SHP77 treated with DMSO at 0.1 percent for 48 hours (cell line): ENCODE measurements at places on chromosomes 4 and X.

DNA sequence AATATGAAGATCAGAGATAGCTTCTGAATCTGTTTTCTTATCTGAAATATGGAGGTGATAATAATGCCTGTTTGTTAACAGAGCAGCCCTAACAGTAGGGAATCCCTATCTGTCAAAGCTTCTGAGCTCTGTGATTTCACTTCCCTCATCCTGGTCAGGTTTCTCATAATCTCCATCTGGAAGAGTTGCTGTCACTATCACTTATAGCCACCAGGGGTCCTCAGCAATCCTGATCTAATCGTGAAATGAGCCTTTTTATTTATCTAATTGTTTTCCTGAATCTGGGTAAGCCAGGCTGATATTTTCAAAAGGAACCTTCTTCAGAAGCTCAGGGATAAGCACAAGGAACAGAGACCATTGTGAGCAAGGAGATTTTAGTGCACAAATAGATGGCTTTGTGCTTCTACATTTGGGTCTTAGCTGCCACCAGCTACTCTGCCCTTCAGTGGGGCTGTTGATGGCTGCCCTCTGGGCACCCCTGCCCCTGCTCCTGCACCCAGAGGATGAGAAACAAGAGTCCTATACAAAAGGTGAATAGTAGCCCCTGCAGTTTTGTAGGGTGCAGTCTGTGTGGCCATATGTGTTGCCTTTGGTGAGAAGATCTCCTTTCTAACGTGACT, 196.4 kb upstream of the RADX start:
- peak; percentile 0 for DNase-seq

DNA sequence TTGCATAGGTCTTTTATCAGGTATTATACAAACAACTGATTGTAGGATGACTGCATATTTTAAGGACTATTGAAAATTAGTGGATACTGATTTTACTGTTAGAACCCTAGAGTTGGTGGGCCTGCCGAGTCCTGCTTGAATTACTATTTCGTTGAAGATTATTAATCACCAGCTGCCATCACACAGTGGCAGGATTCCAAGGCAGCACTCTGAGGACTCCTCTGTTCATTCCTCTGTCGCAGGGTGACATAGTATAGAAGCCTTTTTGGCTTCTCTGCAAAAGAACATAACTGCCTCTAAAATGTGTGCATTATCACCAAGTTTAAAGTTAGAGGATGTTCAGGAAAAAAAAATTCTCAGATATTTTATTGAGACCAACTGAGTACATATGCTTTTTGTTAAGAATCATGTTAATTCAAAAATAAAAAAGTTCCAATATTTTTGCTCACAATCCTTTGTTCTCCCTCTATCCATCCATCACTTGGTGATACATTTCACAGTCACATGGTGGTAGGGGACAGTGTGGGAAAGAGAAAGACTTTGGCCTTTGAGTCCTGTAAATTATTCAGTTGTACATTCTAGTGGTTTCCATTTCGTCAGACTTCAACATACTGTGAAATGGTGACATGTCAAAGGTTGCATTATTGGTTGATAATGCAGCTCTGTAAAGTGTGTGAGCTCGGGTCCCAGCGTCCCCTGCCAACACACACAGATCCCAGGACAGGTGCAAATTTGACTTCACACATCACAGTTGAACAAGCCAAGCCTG, 332.5 kb downstream of the GRID2 start:
- no peak for DNase-seq

GRCh38 chr4:105909787-105910281, 14.6 kb downstream of the NPNT start:
- DNase-seq = no peak

DNA sequence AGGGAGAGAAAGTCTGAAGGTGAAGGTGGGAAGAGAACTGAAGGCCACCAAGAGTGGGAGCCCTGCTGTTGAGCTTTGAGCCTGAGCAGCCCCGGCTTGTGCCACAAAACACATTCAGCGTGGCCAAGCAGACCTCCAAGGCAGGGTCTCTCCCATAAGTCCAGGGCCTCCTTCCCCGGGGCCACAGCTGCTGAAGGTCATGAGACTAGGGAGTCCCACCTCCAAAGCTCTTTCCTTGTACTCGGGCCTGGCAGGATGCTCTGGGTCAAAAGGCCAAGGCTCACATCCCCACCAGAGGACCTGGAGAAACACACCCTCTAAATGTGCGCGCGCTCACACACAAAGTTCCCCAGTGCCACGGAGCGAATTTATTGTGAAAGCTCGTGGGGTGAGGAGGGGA, 3.5 kb upstream of the ARHGAP4 start:
- no peak for DNase-seq

DNA sequence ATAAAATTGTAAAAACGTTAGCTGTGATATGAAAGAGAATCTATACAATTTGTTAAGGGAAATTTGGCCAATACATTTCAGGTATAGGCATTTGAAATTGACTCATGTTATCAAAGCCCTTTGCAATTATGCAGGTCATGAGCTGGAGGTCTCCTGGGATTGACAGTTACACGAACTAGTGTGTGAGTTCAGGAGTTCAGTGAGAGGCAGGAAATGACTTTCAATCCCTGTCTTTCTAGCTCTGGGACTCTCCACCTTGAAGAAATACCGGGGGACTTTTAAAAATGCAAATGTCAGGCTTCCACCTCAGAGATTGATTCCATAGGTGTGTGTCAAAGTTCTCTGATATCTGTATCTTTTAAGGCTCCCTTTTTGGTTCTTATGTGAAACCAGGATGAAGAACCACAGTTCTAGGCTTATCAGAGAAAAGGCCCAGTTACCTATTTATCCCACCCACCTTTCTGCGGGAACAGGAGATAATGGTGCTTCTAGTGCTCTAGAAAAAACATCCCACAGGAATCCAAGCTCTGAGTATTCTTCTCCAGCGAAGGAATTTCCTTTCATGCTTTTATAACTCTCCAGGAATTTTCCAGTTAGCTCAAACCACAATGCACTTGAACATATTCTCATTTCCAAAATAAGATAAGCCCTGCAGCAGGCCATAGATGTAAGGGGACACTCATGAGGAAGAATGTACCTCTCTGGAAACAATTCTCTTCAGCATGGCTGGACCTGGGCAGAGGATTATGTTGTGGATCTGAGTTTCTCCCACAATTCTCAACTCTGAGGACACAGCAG, 501.0 kb downstream of the IDS start:
- no peak for DNase-seq

DNA sequence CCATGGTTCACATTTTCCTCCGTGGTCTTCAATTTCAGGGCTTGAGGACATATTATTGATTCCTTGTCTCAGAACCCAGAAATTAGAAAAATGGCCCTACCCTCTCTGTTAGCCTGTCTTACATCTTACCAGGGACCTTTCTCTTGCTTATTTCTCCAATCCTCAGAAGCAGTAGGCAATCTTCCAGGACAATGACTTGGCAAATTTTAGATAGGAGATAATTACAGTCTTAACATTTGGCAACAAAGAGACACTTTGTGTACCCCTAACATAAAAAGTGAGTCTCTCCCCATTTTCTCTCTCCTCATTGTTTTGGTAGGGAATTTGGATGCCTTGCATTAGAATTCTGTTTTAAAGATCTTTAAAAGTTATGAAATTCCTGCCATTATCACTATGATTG, 778.1 kb upstream of the SLIT2 start:
- DNase-seq = no peak

DNA sequence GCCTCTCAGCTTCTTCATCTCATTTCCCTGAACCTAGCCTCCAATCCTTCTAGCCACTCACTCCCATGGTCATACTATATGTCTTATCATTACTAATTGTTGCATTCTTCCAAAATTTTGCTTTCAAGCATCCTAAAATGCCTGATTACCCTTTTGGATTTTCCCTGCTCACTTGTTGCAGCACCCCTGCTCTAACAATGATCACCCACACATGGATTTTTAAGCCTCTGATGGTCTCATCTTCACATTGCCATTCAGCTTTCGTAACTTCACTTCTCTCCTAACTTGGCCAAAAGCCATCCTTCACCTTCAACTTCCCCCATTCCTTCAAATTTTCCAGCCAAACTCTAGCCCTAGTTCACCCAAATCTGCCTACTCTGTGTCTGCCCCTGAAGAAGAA, 33.8 kb upstream of the MGST2 start:
- DNase-seq = no peak

DNA sequence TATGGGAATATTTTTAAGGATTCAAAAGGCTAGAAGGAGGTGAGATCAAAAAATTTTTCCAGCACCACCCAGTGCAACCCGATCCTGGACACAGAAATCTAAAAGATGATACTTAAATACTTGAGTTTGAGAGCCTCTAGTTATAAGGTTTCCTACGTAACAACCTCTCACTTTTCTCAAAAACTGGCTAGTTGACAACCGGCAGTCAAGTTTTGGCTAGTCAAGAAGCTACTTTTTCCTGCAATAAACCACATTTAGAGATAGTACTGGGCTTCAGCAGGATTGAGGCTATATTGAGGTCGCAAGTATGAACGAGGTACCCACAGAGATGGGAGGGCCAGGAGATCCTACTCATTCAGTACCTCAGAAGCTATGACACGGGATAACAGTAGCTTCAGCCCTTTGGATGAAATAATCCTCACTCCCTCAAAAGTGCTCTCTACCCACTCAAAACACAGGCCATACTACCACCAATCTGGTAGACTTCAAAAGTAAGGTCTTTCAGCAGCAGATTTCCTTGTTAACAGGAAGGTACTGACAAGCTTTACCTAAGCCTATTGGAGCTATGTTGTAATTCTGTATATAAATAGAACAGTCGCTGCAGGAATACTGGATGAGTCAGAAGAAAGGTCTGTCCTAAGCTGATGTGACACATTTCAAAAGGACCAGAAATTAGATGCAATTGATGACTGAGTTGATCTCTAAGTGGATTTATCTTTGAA, 1.5 kb upstream of the TSPAN5 start:
- no peak for DNase-seq

- peak; percentile 48 for DNase-seq
Measured at GRCh38 chr4:180665994-180666824, 1577.0 kb upstream of the TENM3 start.

DNA sequence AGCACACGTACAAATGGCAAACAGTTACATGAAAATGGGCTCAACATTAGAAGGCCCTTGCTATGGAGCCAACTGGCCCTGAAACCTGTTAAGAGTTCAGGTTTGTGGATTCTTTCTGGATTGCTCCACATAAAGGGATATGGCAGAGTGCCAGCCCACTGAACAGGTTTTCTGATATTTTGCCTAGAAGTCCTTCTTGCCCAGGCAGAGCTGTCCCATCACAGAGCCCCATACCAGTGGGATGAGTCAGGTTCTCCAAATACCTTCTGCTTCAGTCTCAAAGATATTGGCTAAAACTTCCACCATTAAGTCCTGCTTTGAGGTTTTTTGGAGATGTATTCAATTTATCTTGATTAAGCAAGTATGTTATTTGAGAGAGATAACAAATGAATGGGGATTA, 146.8 kb upstream of the IL1RAPL2 start:
- no peak for DNase-seq

GRCh38 chr4:69617083-69617694, 22.3 kb downstream of the UGT2A2 start:
- DNase-seq = no peak

- no peak for DNase-seq
Measured at GRCh38 chrX:11081511-11081910, 29.6 kb upstream of the HCCS start.

GRCh38 chr4:182163180-182163579, 80.0 kb upstream of the TENM3 start:
- no peak for DNase-seq

DNA sequence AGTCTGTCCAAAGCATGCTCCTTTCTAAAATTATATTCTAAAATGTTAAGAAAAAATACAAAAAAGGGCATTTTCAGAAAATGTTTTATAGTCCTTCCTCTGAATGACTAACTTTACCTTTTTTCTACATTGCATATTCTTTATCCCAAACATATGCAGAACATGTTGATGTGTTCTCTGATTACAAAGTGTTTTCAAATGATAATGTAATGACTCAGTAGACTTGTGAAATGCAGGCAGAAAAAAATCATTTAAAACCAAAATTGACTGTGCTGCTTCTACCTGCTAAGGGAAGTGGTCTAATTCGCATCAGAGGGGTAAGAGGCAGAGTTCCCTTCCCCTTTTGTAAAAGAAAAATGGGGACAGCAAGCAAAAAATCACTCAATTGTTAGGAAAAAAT, 22.7 kb upstream of the YTHDC1 start:
- DNase-seq = no peak

GRCh38 chr4:161256172-161256571, 907.6 kb downstream of the FSTL5 start:
- no peak for DNase-seq

GRCh38 chr4:121846662-121847061, 23.0 kb upstream of the CCNA2 start:
- no peak for DNase-seq

GRCh38 chrX:3697701-3698279, 15.7 kb downstream of the PRKX start:
- no peak for DNase-seq

- DNase-seq = no peak
Measured at GRCh38 chr4:85102606-85103005, 136.1 kb upstream of the WDFY3 start.

DNA sequence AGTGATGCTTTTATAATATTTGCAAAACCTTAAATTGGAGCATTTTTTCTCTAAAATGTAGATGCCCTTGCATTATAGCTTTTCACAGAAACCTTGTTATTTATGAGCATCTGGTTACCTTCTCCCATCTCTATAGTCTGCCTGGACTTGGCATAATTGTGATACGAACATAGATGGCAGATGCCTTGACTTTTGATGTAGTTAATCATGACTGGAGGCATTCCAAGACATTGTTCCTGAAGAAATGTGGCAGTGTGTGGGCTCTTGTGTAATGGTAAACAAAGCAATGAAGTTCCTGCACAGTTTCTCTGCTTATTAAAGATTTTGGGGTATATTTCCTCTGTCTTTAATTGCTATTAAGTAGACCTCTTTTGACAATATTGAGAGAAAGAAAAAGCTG, 500.1 kb downstream of the PCDH19 start:
- DNase-seq = no peak

DNA sequence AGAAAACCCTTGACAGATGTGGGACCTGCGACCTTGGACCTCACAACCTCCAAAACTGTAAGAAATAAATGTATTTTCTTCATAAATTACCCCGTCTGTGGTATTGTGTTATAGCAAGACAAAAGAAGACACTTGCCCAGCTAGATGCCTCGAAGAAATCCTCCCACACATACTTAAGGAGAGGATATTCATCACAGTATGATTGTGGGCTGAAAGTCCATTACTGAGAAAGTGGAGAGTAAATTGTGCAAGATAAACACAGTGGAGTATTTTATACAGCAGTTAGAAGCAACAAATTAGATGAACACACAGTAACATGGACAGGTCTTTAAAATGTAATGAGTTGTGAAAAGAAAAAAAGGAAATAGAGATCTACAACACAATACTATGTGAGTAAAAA, 25.8 kb upstream of the PLA2G12A start:
- no peak for DNase-seq

GRCh38 chr4:179372242-179372641, 1930.0 kb upstream of the AGA start:
- DNase-seq = no peak

GRCh38 chr4:10023050-10023419, 1.7 kb upstream of the SLC2A9 start:
- no peak for DNase-seq

DNA sequence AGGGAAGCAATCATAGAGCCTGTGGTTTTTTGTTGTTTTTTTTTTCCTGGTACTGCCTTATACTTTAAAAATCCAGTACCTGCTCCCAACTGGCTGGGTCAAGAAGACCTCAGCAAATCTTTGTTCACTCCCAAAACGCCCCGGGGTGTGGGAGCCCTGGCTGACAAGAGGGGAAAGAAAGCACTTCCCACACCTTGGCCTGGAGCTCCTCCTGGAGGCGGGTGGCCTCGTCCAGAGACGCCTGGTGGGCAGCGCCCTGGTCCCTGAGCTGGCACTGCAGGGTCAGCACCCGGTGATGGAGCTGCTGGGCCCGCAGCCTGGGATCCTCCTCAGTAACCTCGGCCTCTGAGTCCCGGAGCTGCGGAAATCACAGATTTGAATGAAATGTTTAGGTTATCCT, 38.2 kb downstream of the C4orf50 start:
- no peak for DNase-seq
